GM12878 (cell line): ENCODE measurements at places on chromosomes 1 and 21. TPM values are rescaled to one million over a fixed set of nuclear protein-coding genes. Genes with fewer than 3 reads are reported as not detected.

GRCh38 chr1:99607590-99607989, 38.3 kb upstream of the PALMD start:
- no peak for DNase-seq

- no peak for DNase-seq
These were observed 12.0 kb upstream of the DUSP12 start for GRCh38 chr1:161737625-161738024.

GRCh38 chr1:180252638-180253536, 22.8 kb downstream of the LHX4 start:
- peak; percentile 37 for DNase-seq

- DNase-seq: no peak
These were observed 17.1 kb upstream of the KCND3 start for GRCh38 chr1:112006416-112007025.

DNA sequence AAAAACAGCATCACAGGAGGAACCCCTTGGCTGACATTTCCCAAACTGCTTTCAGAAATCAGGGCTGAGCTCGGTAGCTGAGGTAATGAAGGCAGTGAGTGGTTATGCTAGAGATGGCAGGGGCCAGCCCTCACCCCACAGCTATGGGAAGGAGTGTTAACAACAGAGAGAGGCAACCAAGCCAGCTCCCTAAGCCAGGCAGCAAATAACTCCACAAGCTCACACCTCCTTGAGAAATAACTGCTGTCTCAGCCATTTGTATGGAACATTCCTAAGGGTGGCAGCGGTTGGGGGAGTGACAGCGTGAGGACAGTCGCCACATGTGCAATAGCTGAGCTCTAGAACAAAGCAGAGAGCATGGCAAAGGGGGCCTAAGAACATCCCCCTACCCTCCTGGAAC, 42.6 kb downstream of the LMX1A start:
- no peak for DNase-seq

- no peak for DNase-seq
These were observed 835 bp upstream of the TSPAN2 start for GRCh38 chr1:115090186-115090490.

DNA sequence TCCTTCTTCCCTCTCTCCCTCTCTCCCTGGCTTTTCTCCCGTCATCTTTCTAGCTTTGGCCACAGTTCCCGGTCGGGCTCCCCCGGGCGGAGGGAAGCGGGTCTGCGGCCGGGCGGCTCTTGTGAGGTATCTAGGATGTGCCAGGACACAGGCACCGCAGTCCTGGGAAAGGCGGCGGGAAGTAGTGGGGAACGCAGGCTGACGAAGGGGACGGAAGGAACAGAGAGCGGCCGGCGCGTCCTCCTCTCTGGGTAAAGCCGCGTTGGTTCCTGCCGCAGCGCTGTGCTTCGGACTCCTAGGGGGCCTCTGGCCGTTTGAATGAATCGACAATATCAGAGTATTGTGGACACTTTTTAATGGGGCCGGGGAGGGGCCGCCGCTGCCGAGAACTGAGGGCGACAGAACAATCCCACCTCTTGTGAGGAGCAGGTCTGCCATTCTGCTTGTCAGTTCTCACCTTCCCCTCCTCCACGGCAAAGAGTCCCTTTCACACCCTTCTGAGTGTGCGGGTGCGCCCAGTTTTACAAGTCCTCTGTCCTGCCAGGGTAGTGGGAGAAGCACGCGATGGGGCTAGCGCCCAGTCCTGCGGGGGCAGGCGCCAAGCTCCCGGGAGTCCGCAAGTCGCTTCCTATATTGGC, 1.2 kb upstream of the LHX9 start:
- DNase-seq: no peak

TTC22 gene
- 4.2 and 5.1 TPM in 2 replicates for total RNA-seq

EPHB2 gene
- total RNA-seq: 2.0 and 3.3 TPM in 2 replicates

NADK gene
- 78.7 and 93.2 TPM in 2 replicates for total RNA-seq

GLIS1 gene
- total RNA-seq: 0.13 TPM in 1 of 2 replicates, not detected in the other

KCNJ9 gene
- total RNA-seq: not detected in 2 replicates

TNFAIP8L2 gene
- total RNA-seq: 5.4 and 6.2 TPM in 2 replicates

UBXN10 gene
- total RNA-seq: not detected in 2 replicates

GJC2 gene
- total RNA-seq: 0.44 TPM in 1 of 2 replicates, not detected in the other

FLG gene
- not detected in 2 replicates for total RNA-seq
